ENCODE measurements at places on chromosomes 11 and 22.

- peak; percentile 90 for DNase-seq
Measured at GRCh38 chr11:117426297-117426685, 98.6 kb downstream of the CEP164 start.

DNA sequence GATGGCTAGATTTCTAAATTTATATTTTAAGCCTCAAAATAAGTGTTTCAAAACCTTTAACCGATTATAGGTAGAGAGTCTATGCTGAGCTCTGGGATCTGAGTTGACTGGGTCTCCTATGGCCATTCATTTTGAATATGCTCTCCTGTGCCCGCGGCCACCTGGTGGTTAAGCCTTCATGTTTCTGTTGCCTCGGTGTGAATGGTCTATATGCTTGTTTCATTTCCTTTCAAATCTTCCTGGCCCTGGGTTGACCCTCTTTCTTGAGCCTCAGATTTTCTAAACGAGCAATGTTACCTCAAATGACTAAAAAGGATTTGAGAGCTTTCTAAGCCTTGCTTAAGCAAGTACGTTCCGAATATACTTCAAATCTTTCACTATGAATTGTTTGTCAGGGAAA, 789.4 kb upstream of the KIRREL3 start:
- DNase-seq: no peak

- no peak for DNase-seq
Measured at GRCh38 chr11:73330569-73331093, 22.6 kb downstream of the ARHGEF17 start.

DNA sequence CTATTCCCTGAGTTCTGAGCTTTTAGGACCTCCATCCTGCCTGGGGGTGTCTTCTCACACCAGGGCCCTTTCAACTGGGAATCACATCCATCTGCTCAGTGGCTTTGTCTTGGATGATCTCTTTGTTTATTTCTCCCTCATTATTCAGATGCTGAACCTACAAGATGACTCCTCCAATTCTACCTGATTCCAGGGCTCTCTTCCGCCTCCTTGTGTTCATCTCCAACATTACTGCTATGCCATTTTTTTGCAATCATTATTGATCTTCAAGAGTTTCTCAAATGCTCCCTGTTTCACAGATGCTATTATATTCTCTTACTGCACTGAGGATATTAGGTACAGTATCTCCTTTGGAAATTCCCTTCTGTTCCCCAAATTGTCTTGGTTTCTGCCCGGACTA, 307.7 kb downstream of the SHANK2 start:
- no peak for DNase-seq

DNA sequence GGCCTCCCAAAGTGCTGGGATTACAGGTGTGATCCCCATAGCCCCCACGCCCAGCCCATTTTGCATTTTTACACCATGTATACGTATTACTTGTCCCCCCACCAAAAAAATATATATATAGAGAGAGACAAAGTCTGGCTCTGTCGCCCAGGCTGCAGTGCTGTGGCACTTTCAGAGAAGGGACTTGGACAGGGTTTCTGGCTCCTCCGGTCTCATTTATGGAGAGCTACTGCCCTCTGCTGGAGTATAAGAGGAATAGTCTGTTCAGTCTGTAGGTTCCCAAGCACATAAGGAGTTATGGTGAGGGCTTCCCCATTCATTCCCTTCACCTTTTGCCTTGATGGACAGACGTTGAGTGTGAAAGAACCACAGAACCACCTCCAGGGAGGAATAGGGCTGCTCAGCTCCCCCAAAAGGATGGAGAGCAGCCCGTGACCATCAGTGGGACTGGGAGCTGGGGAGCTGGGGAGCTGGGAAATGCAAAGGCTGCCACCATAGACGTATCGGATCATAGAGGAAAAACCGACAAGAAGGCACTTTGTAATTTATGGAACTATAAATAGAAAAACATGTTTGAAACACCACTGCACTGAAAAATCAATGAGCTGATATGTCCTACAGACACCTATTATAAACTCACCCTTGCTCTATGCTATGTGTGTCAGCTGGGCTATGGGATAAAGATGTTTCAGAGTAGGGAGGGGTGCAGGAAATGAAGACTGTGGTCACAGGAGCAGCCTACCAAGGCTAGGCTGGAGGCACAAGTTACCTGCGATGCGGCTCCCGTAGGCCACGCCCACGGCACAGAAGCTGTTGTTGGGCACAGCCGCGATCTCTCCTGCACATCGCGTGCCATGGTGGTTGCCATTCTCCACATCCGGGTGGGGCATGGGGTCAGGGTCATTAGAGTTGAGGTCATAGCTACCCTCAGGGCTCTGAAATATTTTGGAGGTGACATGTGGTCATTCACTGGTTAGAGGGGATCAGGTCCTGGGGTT, 5.2 kb downstream of the PCSK7 start:
- peak; percentile 68 for DNase-seq

DNA sequence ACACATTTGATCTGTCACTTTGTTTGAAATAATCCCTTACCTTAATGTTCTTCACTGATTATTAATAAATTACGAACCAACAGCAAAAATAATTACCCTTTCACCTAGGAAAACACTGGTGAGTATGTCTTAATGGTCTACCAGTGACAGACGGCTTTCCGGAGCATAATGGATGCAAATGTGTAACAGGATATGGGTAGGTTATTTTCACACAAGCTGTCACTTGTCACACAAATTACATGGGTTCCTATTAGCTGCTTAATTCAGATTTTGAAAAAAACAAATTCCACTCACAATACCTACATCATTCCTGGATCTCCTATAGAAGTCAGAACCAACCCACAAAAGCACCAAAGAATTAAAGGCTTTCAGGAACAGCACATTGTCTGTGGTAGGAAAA, 127.9 kb downstream of the WT1 start:
- no peak for DNase-seq

DNA sequence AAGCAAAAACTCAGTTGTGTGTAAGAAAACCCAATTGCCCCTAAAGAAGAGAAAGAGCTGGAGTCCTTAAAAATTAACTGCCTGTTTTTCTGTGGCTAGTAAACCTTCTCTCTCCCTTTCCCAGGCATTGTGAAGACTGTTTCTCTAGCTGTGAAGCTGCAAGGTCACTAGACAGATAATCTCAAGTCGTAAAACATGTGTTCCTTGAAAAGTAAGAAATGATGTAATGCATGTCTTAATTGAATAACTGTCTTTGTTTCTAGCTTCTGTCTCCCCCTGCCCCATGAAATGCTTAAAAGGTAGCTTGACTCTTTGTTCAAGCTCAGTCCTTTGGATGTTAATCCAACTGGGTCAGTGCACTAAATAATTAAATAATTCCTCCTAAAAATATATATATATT, 29.5 kb upstream of the FAM181B start:
- no peak for DNase-seq

- DNase-seq: no peak
Measured at GRCh38 chr11:11070976-11071375, 213.1 kb upstream of the ZBED5 start.

- no peak for DNase-seq
Measured at GRCh38 chr22:35116817-35117216, 50.9 kb downstream of the ISX start.

DNA sequence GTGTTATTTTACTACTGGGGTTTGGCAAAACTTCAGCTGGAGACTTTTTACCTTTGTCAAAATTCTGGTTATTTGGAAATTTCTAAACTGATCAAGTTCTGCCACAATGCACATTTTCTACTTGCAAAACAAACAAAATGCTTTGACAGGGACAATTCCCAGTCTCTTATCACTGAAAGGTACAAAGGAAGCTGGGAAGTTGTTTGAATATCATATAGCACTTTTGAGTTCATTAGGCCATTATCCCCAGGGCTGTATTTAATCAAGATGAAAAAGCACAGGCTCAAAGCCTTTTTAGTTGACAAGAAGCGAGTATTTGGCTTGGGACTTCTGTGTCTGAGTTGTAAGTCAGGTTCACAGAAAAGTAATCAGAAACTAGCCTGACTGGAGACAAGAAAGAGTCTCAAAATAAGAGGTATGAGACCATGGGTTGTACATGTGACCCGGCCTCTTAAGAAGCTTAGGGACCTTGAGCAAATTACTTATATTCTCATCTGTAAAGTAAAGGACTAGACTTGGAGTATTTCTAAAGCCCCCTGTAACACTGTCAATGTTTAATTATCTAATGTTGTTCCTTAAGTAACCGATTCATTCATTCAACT, 2.9 kb upstream of the HORMAD2 start:
- no peak for DNase-seq

DNA sequence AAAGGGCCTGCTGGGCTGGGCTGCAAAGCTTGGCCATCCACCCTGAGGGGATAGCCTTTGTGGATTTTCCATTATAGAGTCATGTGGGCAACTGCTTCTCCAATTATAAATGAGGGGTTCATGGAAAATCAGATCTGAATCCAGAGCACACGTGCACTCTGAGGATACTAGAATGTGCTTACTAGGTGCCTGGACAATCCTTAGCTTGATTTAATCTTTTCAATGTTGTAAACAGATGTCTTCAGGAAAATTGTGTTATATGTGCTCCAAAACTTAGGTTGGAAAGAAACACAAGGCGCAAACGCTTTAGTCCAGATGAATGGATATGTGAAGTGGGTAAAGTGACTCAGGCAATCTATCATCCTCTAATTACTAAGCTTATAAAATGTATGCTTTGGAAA, 92.0 kb downstream of the SLC17A6 start:
- DNase-seq: no peak

GRCh38 chr22:43313244-43313889, 29.8 kb downstream of the SCUBE1 start:
- no peak for DNase-seq

GRCh38 chr11:10309163-10310093, 4.6 kb downstream of the ADM start:
- no peak for DNase-seq

GRCh38 chr11:854601-855329, 12.1 kb downstream of the TSPAN4 start:
- DNase-seq: no peak
